ENCODE measurements at places on chromosomes 12 and 14.

- DNase-seq = no peak
Measured at GRCh38 chr12:2118481-2119255, 65.9 kb downstream of the CACNA1C start.

DNA sequence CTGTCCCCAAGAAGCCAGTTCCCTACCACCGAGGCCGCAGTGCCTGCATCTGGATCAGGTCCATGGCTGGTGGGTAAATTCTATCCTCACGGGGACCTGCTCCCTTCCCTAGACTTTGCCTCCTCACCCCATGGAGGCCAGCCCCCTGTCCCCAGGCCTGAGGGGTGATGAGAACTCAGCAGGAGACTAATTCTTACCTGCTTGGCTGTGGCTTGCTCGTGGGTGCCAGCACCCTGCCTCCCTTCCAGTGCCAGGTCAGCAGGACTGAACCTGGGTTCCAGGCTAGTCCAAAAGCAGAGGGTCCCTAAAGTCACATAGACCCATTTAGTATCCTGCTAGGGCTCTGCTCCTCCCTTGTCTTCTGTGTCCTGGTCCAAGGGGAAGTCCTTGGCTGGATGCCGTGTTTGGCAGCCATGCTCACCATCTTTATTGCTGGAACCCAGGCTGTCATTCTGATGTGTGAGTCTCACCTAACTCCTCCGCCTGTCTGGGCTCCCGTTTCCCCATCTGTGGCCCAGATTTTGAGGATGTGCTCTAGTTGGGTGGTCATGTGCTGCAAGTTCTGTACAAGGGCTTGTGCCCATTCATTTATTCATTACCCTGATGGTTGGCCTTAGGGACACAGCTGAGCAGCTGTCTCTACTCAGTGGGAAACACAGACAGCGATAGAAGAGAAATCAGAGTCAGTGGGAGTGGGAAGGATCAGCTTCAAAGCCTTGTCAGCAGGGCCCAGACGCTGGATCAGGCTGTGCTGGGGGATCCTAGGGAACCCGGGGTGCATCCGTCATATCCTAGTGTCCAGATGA lies 949 bp downstream of the PLBD2 start:
- DNase-seq = peak; percentile 42

DNA sequence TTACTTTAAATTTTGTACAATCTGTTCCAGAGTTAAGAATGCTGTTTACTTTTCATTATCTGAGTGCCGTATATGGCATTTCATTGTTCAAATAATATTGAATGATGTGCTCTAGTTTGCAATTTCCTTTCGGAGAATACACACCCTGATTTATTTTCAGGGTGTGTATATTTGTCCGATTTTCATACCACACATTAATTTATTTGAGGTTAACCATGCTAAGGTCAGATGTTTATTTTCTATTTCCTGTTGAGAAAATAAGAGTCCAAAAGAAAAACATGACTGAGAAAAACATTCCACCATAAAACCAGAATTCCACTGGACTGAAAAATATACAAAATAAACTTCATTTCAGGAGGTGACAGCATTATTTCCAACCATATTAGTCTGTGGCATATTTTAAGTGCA lies 64.2 kb upstream of the OVCH1 start:
- DNase-seq = no peak

DNA sequence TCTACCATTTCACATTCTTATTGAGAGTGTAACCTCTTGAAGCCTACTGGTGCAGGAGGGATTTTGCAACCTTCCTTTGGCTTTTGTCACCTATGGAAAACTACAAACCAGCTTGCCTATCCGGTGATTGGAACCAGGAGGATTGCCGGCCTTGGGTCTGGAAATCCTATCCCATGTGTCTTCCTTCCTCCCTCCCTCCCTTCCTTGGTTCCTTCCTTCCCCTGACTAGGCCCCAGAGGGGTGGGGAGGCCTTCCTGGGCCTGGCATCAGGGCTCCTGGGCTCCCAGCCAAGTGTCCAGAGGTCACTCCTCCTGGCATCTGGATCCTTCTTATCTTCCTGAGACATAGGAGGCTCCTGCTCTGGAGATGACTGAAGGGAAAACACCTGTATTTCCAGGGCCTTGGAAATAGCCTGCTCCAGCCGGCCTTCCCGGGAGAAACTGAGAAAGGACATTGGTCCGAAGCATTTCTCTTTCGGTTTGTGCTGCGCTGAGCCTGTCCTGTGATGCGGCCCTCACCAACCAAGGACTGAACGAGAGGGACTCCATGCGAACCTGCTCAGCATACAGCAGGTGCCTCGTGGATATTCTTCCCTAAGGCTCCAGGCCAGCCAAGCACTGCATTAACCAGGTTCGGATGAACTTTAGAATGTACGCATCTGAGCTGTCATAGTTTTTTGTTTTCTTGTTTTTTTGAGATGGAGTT lies 43.4 kb downstream of the PSMA6 start:
- DNase-seq = no peak

All from EL (cell line).